ENCODE measurements at places on chromosomes 5 and 9. TPM values are rescaled to one million over a fixed set of nuclear protein-coding genes. Genes with fewer than 3 reads are reported as not detected.

LRRC19 gene
- under 0.01 TPM for total RNA-seq

SLC6A19 gene
- total RNA-seq = not detected

LAMC3 gene
- total RNA-seq = not detected

ANKRD33B gene
- 5.1 TPM for total RNA-seq

TENT4A gene
- total RNA-seq = 16.5 TPM

PRDM9 gene
- total RNA-seq = not detected

NR2F1 gene
- 10.6 TPM for total RNA-seq

ASTN2 gene
- total RNA-seq = 4.7 TPM

NOXA1 gene
- 0.88 TPM for total RNA-seq

CD74 gene
- 21.4 TPM for total RNA-seq
